Right lobe of liver (tissue), 6 donors: ENCODE measurements at places on chromosomes 2 and 18. TPM values are rescaled to one million over a fixed set of nuclear protein-coding genes. Genes with fewer than 3 reads are reported as not detected.

GRCh38 chr2:241565411-241565810 lies 6.9 kb downstream of the BOK start:
- no peaks in the 10 kb centered on the region for H3K27me3 ChIP-seq
- no peak overlapping the region for H3K27ac ChIP-seq

- H3K27ac ChIP-seq, result no peak overlapping the region
- no peaks in the 10 kb centered on the region for H3K36me3 ChIP-seq
- DNase-seq, result no peak
- no peaks in the 10 kb centered on the region for H3K27me3 ChIP-seq
- no peak overlapping the region for H3K4me3 ChIP-seq
These were observed 44.5 kb upstream of the MYCN start for GRCh38 chr2:15895615-15896469.

RAMP1 gene
- total RNA-seq, result 10.1 TPM

ZNF396 gene
- total RNA-seq, result 0.62 TPM
